ENCODE measurements at places on chromosomes 3 and 15.

- DNase-seq: no peak
These were observed 70.2 kb downstream of the ADAMTS9 start for GRCh38 chr3:64617610-64618009.

DNA sequence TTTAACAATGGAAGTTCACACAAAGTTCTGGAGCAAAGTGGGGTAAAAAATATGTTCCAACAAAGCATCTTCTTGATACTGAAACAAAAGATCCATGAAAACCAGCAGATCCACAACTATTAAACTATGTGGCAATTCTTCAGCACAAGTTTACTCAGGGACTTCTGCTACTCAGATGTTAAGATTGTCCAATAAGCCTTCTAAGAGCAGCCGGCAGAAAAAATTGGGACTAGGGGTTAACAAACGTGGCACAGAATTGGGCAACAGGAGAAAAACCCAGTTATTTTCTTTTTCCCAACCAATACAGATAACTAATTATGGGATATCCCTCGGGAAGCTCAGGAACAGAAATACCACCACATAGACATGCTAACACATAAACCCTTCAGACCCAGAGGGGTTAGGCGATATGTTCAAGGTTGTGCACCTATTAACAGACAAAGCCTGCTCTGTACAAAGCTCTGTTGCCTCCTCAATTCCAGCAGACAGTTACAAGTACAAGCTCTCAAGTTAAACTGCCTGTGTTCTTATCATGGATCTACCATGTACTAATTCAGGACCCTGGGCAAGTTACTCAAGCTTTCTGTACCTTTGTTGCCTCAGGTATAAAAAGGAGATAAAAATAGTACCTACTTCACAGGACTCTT, 6.8 kb downstream of the SSR3 start:
- DNase-seq: no peak

GRCh38 chr3:197881270-197881969, 68.6 kb upstream of the RPL35A start:
- no peak for DNase-seq

DNA sequence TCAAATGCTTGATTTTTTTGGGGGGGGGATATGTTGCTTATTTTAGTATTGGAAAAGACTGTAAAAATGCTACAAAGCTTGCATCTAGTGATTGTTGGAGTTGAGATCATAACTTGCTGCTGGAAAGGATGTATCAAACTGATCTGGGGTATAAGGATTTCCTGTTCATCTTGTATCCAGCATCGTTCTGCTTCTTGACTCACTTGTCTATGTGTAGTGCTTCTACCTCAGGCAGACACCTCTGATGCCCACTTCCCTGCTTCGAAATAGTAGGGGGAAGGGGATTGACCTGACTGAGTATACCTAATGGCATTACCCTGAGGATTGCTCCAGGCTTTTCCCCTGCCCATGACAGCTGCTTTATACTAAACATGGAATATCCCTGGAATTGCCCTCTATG, 42.7 kb downstream of the STT3B start:
- no peak for DNase-seq

- no peak for DNase-seq
These were observed 121.1 kb upstream of the ACP3 start for GRCh38 chr3:132196113-132196512.

- DNase-seq: no peak
These were observed 105.0 kb upstream of the GOLGA6L6 start for GRCh38 chr15:20646529-20647142.

GRCh38 chr3:142542054-142542453, 36.5 kb downstream of the ATR start:
- no peak for DNase-seq

DNA sequence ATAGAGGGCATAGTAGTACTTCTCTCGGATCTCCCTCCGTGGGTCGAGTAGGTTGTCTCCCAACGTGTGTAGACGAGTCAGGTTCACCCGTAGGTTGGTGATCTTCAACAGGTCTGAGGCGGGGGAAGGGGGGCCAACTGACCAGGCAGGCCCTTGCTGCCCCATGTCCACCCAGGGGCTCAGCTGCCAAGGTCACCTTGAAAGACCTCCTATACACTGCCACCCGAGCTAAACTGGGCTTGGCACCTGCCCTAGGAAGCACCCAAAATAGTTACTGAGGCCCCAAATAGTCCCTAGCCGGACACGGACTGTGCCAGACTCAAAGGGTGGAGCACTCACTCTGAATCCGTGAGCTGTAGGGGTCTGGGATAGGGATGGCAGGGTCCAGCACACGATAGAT, 1.8 kb downstream of the LAMB2 start:
- no peak for DNase-seq

GRCh38 chr3:23723930-23724329, 81.8 kb upstream of the UBE2E1 start:
- no peak for DNase-seq

DNA sequence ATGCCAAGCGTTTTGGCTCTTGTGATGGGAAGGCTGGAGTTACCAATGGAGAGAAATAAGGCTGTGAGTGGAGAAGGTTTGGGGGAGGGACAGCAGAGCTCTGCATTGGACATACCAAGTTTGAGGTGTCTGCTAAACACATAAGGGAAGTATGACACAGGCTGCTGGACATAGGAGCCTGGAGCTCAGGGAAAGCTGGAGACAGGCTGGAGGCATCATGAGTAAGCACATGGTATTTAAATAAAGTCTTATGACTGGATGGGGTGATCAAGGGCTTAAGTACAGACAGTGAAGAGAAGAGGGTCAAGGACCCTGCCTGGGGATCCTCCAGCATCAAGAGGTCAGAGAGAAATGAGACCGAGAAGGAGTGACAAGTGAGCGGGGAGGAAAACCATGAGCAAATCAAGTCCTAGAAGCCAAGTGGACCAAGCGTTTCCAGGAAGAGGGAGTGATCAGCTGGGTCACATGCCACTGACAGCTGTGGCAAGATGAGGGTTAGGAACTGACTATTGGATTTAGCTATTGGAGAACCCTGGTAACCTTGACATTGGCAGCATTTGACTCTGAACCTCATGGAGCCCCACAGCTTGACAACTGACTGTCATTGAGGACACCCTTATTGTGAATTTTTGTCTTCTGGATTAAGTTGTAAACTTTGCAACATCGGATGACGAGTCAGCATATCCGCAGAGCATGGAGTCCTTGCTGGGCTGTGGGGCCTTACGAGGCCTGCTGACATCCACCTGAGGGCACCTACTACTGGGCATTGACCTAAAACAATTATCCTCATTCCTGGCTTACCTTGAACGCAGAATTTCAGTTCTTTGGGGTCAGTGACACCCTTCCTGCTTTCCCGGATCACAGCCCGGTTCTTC, 78.7 kb upstream of the ETV5 start:
- no peak for DNase-seq

GRCh38 chr3:126678693-126679317, 23.9 kb upstream of the TXNRD3 start:
- DNase-seq: no peak

GRCh38 chr3:195773956-195774537, 37.7 kb downstream of the MUC4 start:
- no peak for DNase-seq

DNA sequence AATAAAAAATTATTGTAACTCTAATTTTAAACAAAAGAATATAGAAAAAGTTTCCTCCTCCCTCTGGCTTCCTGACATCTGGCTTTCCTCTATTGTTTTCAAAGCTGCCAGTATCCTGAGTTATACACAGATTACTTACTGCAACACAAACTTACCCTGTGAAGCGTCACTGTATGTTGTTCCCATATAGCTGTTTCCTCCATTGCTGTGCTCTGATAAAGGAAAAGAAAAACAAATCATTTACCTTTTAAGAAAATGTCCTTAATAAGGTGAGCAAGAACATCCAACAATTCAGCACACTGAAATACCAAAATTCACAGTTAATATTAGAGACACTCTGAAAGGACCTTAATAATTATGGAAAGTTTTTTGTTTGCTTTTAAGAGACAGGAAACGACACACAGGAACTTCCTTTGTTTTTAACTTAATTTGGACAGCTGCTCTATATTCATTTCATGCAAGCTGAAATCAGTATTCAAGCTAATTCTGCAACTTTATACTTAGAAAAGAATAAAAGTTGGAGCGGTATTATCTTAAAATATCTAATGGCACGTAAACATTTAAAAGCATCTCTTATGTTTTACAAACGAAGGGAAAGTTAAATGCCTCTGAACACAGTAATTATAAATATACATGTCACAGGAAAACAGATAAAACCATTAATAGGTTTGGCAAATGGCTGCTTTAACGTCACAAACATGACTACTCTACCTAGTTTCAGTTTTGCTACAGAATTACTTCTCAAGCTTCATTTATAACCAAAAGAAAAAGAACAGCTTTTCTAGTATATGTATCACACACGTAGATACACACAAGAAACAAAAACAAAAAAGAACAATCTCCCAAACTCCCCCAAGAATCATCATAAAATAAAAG, 21.5 kb downstream of the TJP1 start:
- DNase-seq: no peak

DNA sequence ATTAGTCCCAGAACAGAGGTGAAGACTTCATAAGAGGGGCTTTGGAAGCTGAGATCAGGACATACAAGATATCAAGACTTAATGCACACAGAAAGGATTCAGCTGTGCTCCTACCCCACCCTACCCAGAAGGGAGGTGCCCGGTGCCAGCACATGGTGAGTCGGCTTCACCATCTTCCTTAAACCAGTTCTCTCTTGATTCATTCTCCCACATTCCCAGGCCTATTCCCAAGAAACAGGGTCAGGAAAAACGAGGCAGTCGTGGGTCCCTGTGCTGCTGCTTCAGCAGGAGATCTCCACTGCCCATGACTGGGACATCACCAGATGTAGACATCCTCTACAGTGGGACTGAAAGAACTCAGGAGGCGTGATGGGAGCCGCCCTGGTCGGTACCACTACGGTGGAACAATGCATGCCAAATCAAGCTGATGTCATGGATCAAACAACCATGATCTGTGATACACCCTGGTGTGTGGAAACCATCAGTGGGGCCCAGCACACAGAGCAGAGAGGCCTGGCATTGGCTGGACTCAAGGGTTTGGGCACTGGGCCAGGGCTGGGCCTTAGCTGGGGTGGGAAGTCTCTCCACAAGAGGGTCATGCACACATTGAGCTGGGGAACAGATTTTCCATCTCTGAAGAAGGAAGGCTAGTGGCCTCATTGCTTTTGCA, 41.9 kb downstream of the CCDC12 start:
- DNase-seq: no peak

- no peak for DNase-seq
These were observed 477.6 kb downstream of the ZNF385D start for GRCh38 chr3:21273259-21274025.

- DNase-seq: no peak
These were observed 17.4 kb downstream of the CSPG4 start for GRCh38 chr15:75695220-75695619.

DNA sequence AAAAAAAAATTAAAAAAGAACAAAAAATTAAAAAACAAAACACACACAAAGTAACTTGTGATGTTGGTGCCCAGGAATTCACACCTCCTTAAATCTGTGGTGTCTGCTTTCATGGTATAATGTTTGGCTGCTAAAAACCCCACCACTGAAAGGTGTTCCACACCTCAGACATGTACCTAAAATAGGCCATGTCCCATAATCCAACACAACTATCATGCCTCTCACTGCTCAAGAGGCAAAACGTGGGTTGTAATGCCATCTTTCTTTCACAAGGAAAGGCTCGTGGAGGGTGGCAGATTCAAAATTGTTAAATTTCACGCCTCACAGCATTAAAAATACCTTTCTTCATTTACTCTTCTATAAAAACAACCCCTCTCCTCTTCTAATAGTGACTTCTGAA, 29.5 kb downstream of the MKRN2 start:
- no peak for DNase-seq

DNA sequence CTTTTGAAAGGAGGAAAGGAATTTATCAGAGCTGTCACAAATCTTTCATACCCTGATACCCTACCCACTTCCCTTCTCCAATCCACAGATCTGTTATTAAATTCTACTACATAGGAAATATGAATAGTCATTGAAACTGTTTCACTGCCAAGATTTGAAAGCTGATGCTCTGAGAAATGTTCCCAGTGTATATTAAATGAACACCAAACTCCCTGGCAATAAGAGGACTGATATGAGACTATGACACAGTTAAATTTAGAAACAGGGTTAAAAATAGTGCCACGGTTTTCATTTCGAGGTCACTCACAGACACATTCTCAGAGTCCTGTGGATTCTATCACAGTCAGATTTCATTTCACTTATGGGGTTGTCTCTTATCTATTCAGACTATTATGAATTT, 27.2 kb upstream of the GBE1 start:
- DNase-seq: no peak

- DNase-seq: no peak
These were observed 45.1 kb downstream of the NR1I2 start for GRCh38 chr3:119826711-119827608.

GRCh38 chr3:72308641-72309040, 523.7 kb upstream of the PROK2 start:
- DNase-seq: no peak

GRCh38 chr3:55166576-55167555, 239.0 kb upstream of the LRTM1 start:
- no peak for DNase-seq

DNA sequence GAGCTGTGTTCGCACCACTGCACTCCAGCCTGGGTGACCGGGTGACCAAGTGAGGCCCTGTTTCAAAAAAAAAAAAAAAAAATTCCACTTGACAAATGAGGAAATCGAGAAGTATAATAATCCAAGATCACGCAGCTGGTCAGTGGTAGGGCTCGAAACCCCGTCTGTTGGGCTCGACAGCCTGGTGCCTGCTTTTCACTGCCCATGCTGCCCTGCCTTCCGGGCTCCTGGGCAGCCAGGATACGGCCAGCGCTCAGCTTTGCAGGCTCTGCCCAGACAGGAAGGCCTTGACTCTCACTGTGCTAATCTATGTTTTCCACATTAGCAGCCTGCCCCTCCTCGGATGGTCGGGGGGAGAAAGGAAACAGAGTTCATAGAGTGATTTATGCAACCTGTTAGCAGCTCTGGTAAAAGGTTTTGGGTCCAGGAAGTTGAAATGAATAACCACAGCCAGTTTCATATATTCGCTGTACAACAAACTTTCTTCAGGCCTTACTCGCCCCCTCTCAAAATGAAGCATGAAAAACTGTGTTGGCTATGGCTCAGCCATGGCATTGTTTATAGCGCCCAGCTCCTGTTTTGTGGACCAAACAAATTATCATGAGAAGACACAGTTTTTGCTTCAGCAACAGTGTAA, 108.8 kb downstream of the XXYLT1 start:
- DNase-seq: no peak

DNA sequence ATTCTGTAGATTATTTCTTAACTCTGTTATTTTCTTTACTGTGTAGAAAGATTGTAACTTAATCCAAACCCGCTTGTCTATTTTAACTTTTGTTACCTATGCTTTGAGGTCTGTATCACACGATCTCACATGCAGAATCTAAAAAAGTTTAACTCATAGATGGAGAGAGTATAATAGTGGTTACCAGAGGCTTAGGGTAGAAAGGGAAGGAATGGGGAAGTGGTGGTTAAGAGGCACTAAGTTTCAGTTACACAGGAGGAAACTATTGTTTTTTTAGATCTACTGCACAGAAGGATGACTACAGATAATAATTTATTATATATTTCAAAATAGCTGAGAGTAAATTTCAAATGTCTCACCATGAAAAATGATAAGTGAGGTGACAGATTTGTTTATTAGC, 515.2 kb downstream of the RSL24D1 start:
- no peak for DNase-seq
